GM04504 (cell line): ENCODE measurements at places on chromosomes 16 and 17.

DNA sequence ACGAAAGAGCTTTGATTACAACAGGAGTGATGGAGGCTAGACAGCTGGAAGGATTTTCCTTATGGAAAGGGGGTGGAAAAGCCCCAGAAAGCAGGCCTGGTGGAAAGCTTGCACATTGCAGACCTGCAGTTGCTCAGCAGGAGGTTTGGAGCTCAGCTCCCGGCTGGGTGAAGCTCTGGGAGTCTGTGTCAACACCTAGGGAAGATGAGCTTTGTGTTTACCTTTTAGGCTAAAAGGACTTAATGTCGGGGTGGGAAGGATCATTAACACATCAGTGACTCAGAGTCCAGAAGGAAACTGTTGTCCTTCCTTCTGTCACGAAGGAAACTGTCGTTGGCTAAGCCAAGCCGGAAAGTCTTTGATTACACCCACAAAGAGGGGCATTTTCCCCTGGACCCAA, 48.2 kb downstream of the RAP1GAP2 start:
- no peak for DNase-seq

- DNase-seq = no peak
These were observed 2.6 kb upstream of the RAB26 start for GRCh38 chr16:2145843-2146242.

DNA sequence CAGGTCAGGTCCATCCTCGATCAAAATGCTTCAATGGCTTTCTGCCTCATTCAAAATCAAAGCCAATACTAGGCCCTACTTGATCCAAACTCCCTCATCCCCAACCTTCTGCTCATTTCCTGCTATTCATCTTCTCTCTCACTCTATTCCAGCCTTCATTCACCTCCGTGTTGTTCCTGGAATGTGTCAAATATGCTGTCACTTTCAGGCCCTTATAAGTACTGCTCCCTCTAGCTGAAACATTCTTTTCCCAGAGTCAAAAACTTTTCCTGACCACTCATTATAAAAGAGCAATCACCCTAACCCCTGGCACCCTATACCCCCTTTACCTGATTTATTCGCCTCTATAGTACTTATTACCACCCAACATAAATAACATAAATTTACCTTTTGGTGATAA, 303.7 kb upstream of the PMFBP1 start:
- DNase-seq = no peak

- no peak for DNase-seq
These were observed 5.7 kb upstream of the KCNJ12 start for GRCh38 chr17:21370430-21370829.

- no peak for DNase-seq
These were observed 107.0 kb downstream of the CRLF3 start for GRCh38 chr17:30717291-30718098.

DNA sequence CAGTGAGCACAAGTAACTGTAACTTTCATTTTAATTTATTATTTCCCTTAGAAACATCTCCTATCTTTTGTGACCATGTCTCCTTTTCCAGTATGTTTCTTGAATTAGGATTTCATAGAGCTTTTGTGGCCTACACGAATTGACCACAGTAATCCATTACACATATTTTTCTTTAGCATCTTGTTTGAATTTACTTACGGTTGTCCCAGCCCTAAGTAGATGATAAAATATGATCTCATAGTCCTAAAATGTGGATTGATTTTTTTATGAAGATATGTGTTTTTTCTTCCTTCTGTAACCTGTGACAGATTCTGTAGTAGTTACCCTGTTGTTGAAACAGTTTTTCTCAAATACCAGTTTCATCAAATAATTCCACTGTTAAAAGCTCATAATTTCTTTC, 61.5 kb downstream of the NF1 start:
- DNase-seq = peak; percentile 29

DNA sequence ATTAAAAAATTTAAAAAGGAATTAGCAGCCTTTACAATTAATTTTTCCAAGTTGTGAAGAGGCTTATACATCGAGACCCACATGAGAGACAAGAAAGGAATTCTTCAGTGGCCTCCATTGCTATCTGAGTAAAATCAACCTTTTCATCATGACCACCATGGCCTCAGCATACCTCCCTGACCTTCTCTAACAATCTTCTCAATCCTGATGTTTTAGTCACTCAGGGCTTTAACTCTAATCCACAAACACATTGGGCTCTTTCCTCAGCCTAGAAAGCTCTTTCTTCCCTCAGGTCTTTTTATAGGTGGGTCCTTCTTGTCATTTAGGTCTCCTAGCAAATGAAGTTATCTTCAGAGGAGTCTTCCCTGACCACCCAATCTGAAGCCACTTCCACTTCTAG, 46.4 kb downstream of the SPOP start:
- DNase-seq = no peak

- DNase-seq = no peak
These were observed 8.5 kb downstream of the CSF3 start for GRCh38 chr17:40023590-40024292.

DNA sequence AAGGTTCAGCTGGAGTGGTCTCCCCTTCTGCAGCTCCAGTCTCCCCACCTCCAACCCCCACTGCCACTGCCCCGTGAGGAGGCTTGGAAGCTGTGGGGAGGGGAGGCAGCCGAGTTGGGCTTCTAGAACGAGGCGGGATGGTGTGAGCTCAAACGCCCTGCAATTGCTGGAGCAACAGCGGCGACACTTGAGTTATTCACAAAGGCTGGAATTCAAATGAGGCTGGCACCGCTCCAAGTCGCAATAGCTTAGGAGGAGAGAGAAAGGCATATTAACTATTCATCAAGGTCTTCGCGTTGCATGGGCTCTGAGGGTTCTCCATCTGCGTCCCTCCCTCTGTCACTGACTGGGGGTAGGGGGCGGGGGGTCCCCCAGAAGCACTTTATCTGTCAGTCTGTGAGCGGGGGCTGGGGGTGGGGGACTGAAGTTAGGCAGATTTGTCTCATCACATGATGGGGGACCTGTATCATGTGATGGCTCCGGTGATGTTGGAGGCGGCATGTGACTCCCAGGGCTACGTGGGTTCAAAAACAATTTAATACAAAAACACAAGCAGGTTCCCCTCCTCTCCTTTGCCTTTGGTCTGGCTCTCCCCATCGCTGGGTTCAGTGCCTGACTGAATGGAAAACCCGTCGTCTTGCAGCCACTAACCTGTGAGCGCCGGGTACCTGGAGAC, 70.5 kb downstream of the RBBP6 start:
- peak; percentile 20 for DNase-seq

DNA sequence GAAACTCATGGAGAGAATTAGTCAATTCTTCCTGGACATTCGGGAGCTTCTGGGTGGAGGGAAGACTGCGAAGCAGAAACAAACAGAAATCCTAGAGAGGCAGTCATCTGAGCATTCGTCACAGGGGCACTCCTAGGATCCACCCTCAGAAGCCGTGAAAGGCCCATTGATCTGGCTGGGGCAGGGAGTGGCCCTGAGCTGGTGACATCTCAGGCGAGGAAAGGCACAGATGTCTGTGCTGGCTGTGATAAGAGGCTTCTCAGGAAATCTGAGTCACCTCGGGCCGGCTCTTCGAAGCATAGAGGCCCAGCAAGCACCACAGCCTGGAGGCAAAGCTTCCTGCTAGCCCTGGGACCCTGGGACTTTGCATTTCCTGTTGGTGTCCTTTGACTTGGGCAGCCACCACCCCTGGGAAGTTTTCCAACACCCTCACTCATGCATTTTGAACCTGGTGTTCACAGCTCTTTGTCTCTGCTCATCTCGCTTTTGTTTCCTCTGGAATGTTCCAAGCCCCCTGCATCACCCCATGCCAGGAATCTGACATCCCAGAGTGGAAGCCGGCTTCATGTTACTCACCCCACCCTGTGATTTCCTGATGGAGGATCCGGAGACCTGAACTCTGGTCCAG, 23.3 kb upstream of the CDRT4 start:
- DNase-seq = peak; percentile 60

GRCh38 chr17:20988896-20989295, 53.9 kb downstream of the USP22 start:
- no peak for DNase-seq

DNA sequence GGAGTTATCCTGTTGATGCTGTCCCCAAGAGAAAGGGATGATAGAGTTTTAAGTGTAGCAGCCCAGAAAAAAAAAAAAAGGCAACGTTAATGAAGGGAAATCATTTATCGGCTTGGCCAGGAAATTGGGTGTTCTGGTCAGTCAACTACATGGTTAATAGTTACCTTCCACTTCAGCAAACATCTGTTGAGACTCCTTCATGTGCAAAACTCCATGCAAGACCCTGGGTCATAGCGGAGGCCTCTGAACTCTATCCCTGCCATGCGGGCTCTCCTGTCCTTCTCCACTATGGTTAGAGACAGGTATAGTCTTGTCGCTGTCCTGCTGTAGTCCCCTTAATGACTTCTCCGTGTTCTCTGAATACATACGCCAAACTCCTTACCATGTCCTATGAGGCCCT, 3.5 kb upstream of the LYRM9 start:
- DNase-seq = no peak

- peak; percentile 25 for DNase-seq
These were observed 118.7 kb upstream of the CDH5 start for GRCh38 chr16:66247516-66248481.

DNA sequence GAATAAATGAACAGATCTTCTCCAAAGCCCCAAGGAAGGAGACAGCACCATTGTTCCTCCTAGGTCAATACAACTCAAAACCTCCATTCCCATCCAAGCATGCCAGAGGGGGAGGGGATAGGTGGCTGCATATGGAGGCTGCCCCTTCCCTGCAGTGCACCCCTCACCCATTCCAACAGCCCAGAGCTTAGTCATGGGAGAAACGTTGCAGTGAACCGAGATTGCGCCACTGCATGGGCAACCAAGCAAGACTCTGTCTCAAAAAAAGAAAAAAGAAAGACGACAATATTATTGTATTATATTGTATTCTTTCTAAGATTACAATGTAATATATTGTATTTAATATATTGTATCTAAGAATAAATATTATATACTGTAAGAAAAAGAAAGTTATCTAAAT, 36.4 kb upstream of the CD300E start:
- DNase-seq = no peak

- DNase-seq = no peak
These were observed 77.0 kb upstream of the CCL2 start for GRCh38 chr17:34178092-34178491.

DNA sequence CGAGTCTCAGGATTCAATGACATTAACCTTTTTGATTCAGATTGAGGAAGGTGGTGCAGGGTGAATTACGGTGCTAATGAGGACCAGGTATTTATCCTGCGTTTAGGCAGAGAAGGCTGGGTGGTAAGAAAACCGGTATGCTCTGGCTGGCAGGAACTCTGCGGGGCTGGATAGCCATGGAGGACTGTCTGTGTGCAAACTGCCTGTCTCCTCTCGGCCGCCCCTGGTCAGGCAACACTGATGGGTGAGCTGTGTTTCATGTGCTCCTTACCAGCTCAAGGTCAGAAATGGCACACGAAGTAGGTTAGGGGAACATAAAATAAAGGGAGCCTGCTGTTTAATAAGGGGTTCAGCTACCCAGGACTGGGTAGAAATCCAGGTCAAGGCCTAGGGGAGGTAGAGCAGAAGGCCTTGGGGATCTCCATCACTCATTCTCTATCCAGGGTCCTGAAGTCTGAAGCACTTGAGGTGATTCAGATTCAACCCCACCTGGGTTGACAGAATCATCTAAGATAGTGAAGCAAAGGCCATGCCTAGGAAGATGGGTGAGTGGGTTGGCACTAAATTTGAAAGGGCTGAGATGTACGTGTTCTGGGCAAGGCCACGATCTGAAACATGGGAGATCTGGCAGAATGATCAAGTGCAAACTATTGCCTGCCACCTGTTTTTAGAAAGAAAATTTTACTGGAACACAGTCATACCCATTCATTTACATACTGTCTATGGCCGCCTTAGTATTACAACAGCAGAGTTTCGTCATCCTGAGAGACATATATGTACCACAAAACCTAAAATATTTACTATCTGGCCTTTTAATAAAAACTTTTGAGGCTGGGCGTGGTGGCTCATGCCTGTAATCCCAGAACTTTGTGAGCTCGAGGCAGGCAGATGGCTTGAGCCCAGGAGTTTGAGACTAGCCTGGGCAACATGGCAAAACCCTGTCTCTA, 292.5 kb downstream of the XYLT1 start:
- no peak for DNase-seq

- no peak for DNase-seq
These were observed 591 bp upstream of the TNFSF13 start for GRCh38 chr17:7557775-7558543.

DNA sequence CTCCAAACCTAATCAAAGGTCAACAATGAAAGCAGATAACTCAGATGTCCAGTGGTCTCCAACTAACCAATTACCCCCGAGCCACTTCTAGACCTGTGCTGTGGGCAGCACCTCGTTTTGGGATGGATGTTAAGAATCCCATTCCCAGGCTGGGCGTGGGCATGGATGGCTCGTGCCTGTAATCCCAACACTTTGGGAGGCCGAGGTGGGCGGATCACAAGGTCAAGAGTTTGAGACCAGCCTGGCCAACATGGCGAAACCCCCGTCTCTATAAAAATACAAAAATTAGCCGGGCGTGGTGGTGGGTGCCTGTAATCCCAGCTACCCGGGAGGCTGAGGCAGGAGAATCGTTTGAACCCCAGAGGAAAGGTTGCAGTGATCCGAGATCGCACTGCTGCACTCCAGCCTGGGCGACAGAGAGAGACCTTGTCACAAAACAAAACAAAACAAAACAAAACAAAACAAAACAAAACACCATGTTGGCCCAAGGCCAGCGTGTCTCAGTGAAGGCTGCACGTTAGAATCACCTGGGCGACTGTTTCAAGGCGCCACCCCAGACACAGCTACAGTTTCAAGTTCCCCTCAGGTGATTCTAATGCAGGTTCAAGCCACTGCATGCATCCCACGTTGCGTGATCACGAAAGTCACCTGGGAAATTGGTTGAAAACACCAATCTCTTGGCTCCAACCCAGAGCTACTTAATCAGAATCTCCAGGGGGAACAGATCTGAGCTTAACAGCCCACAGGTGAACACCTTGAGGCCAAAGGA, 21.3 kb downstream of the COX4I1 start:
- DNase-seq = no peak

- no peak for DNase-seq
These were observed 40.3 kb downstream of the WNT3 start for GRCh38 chr17:46777943-46778915.

DNA sequence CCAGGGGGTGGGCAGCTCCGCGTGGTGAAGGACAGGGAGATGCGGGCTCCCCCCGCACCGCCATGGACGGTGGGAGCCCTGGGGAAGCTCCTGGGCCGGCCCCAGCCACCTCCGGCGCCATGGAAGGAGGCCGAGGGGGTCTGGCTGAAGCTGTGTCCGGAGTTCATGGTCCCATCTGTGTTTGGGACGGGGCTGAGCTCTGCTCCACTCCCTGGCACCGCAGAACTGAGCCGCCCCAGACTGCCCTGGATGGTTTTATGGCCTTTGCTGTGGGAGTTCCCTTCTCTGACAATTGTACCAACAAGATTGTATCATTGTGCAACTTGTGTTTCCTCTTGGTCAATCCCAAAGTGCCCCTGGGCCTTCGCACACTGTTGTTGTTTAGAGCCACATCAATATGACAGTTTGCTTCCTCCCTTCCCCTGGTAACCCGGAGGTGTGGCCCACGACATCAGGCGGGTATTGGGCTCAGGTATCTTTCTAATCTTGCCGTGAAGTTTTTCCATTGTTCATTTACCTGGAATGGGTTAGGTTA, 942 bp downstream of the KRT23 start:
- DNase-seq = no peak
